ENCODE measurements at places on chromosomes 4 and X.

- DNase-seq: no peak
These were observed 13.4 kb downstream of the CTBP1 start for GRCh38 chr4:1235381-1236102.

GRCh38 chr4:24645765-24646550 lies 61.6 kb upstream of the DHX15 start:
- DNase-seq: no peak

GRCh38 chrX:56733459-56734046 lies 4.5 kb downstream of the NBDY start:
- DNase-seq: peak; percentile 75

GRCh38 chr4:36884151-36884550 lies 360.4 kb upstream of the NWD2 start:
- no peak for DNase-seq

- DNase-seq: no peak
These were observed 454.9 kb upstream of the FAT1 start for GRCh38 chr4:187178587-187178986.

DNA sequence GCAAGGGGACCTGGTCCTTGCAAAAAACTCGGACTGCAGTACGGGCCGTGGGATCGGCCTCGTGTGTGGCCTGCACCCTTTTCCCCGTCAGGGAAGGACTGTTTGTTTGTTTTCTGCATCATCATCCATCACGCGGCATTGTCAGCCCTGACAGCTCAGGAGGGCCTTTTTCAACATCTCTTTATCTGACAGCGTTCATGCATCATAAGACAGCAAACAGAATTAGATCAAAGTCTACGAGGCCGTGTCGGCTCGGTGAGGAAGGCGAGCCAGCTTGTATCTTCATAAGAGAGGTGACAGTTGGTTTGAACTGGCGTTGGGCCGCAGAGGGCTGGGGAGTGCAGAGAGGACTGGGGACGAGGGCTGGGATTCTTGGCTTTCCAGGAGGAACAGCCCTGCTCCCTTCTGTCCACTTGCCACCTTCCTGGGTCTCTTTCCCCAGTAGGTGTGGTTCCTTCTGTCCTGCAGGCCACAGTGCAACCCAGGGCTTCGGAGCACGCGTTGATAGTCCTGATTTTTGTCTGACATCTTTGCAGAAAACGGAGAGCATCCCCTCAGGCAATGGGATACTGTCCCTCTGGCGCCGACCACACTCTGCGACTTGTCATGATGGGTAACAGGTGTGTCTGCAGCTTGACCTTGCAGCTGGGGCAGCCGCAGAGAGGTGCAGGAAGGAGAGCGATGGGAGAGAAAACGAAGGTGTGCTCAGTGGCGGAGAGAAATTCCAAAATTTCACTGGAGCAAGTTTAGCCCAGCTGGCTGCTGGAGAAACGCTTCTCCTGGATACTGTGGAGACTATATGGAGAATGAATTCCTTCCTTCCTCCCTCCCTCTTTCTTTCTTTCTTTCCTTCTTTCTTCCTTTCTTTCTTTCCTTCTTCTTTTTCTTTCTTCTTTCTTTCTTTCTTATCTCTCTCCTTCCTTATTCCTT lies 104.0 kb upstream of the SHOX start:
- no peak for DNase-seq

DNA sequence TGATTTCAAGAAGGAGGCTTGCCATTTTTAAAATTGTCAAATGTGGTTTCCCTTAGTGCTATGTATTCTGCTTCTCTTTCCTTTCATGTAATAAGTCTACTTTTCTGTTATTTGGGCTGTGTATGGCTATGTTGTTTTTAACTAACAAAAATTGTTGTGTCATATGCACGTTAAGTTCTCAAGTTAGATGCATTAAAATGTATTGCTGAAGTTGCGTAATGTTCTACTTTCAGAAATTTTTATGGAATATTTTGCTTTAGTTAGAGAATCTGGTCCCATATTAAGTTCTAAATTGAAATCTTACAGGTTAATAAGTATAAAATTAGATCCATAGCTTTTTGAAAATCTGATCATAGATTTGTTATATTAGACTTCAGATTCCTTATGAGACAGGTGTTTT lies 133.2 kb downstream of the TLL1 start:
- no peak for DNase-seq

DNA sequence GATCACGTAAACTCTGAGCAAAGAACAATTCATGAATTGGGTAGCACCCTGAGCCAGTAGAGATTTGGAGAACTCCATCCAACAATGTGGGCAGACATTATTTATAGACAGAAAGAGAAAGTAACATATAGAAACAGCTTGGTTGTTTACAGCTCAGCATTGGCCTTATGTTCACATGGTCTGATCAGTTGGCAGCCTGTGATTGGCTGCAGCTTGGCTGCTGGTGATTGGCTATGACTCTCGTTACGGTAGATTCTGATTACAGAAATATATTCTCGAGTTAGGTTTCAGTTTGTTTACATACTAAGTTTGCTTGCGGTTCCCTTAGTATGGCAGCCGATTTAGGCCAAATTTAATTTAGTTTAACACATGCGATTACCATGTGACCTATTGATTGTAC lies 663.4 kb downstream of the RAPGEF2 start:
- DNase-seq: no peak

DNA sequence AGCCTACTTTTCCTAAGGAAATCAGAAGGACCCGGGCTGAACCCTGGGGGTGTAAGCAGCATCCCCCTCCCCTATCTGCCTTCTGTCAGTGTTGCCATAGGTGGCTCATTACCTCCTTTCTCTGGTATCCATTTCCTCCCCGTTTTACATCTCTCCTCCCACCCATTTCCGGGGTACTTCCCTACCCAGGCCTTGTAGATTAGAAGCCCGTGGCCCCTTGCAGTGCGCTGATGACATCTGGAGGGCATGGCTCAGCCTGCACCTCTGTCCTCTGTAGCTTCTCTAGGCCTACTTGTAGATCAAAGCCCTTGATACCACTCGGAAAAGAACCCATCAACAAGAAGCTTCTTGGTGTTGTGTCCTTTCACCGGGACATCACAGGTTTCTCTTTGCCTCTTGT lies 71.8 kb downstream of the NBDY start:
- DNase-seq: no peak

- DNase-seq: no peak
These were observed 1689.5 kb upstream of the PCDH10 start for GRCh38 chr4:131459430-131460101.

DNA sequence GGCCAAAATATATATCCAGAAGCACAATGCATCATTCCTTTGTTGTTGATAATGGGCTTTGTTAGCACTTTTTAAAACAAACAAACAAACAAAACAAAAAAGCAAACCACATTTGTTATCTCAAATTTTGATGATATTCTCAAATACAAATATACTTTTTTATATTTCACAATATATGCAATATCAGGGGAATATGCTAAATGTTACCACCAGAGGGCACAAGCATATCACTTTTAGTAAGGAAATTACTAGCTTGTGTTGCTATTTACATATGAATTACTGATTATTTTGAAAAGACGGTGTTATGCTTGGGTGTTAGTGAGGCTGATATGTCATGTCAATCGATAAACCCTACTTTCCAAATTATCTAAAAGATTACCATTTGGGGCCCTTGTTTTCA lies 29.1 kb downstream of the RIPPLY1 start:
- DNase-seq: peak; percentile 45

DNA sequence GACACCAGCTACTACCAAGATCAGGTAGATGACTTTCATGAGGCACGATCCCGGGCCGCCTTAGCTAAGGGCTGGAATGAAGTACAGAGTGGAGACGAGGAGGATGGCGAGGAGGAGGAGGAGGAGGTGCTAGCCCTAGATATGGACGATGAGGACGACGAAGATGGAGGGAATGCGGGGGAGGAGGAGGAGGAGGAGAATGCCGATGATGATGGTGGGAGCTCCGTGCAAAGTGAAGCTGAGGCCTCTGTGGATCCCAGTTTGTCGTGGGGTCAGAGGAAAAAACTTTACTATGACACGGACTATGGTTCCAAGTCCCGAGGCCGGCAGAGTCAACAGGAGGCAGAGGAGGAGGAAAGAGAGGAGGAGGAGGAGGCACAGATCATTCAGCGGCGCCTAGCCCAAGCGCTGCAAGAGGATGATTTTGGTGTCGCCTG lies 481 bp downstream of the UTP3 start:
- no peak for DNase-seq

- DNase-seq: no peak
These were observed 3.5 kb upstream of the ARHGAP4 start for GRCh38 chrX:153929576-153929975.

GRCh38 chr4:169096221-169096620 lies 86.2 kb upstream of the CBR4 start:
- no peak for DNase-seq

- no peak for DNase-seq
These were observed 121.9 kb downstream of the PALLD start for GRCh38 chr4:168618577-168619265.

DNA sequence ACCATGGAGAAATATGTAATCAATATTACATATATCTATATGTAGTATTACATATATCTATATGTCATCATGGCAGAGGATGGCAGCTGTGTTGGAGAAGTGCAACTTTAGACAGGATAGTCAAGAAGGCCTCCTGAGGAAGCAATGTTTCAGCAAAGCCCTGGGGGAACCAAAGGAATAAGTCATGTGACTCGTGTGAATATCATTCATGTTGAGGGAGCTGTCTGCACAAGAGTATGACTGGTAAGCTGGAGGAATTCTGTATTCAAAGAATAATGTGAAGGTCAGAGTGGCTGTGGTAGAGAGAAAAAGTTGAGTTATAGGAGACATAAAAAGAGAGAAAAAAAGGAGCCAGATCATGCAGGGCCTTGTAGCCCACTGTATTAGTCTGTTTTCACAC lies 92.9 kb upstream of the EDNRA start:
- DNase-seq: no peak

GRCh38 chrX:51894697-51895336 lies 1.4 kb downstream of the MAGED1 start:
- DNase-seq: peak; percentile 49

Measured in natural killer cell (primary cell).